Substantia nigra (tissue), 51 donors: ENCODE measurements at places on chromosomes 3 and 15.

DNA sequence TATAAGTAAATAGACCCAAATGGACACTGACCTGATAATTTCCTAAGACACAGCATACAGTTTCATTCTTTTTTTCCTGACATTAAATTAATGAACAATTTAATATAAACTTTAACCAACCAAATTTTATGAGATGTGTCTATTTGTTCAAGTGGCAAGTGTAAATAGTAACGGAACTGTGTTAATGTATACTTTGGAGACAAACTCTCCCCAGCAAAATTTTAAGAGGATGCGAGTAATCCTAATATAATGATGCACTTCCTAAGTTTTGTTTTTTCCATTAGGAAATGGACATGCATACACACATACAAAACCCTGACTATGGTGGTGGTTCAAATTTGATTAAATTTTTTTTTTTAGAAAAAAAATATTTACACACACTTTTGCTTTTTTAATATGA lies 38.5 kb upstream of the MYH15 start:
- no peak for DNase-seq

DNA sequence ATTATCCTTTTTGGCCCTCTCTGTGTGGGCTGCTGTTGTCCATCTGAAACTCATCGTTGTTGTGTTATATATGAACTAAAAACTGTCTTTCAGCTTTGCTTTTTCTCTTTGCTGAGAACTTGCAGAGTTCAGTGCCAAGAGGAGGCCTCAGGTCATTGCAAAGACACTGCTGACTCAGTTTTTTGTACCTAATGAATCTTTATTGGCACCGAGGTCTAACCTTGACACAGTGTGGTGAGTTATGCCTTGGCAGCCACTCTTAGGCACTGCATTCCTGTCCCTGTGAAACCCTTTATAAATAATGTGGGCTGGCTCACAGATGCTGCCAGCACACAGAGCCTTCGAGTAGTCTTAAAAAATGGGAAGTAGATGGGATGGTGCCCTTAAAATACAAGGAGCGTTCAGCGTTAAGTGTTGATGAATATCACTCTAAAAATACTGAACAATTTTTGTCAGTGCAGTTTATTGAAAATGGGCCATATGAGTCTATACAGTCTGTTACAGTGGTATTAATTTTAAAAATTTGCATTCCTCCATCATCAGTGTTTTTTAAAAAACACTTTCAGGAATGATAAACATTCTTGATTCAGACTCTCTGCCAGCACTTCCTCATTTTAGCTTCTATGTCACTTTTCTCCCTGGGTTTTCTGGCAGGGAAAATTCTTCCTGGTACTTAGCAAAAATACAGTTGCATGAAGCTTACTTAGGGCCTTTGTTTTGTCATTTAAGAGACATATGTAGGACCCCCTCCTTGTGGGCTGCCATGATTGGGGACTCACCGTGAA lies 234.1 kb downstream of the CACNA2D3 start:
- peak; percentile 3 for DNase-seq

DNA sequence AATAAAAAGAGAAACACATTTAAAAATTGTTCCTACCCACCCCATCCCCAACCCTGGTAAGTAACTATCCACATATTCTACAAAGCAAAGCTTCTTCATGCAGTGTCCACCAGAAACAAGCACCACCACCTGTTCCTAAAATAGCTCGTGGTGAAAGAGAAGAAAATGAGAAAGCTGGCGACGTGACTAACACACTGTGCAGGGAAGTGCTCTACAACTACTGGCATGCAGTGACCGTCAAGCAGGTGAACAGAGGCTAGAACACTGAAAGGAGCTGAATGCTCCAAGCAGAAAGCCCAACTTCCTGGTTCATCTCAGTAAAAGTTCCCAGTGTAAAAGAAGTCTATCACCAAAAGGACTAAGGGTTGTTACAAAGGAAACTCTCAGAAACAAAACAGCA lies 80.7 kb downstream of the NR2E3 start:
- DNase-seq: peak; percentile 4

DNA sequence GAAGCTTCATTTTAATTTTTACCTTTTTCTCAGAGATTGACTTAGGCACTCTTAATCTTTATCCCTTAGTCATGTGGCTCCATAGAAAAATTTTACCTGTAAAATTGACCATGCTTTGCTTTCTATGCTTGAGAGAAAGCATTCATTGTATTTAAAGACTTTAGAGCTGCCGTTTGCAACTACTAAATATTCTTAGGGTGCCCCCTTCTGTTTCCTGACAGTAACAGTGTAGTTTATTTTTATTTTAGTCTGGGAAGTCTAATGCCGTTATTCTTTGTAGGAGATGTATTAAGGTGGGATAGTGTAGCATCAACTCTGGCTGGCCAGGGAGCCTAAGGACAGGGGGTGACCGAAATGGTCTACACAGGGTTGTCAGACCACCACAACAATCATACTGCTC lies 84.5 kb upstream of the SYNPR start:
- DNase-seq: no peak

GRCh38 chr3:111033470-111034050 lies 38.1 kb upstream of the NECTIN3 start:
- DNase-seq: no peak
